ENCODE measurements at places on chromosomes 11 and 22.

- DNase-seq = no peak
Observed at GRCh38 chr11:88345408-88345807, 7.9 kb upstream of the CTSC start.

GRCh38 chr22:47315862-47316419 lies 553.5 kb downstream of the TBC1D22A start:
- no peak for DNase-seq

DNA sequence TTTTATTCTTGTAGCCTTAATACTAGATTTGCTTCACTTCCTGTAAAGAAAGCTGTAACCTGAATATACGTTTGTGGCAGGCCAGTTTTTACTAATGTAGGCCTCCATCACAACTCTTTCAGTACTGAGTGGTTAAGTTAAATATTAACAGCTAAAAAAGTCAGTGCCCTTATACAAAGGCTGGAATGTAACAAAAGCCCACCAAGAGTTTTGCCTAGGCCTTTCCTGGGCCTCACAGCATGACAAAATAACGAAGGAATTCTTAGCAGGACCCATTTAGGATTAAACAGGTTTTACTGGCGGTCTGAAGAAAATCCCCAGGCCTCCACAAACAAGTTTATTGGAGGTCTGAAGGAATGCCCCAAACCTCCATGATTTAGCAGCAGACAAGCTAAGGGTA lies 43.7 kb downstream of the PIWIL3 start:
- DNase-seq = no peak

DNA sequence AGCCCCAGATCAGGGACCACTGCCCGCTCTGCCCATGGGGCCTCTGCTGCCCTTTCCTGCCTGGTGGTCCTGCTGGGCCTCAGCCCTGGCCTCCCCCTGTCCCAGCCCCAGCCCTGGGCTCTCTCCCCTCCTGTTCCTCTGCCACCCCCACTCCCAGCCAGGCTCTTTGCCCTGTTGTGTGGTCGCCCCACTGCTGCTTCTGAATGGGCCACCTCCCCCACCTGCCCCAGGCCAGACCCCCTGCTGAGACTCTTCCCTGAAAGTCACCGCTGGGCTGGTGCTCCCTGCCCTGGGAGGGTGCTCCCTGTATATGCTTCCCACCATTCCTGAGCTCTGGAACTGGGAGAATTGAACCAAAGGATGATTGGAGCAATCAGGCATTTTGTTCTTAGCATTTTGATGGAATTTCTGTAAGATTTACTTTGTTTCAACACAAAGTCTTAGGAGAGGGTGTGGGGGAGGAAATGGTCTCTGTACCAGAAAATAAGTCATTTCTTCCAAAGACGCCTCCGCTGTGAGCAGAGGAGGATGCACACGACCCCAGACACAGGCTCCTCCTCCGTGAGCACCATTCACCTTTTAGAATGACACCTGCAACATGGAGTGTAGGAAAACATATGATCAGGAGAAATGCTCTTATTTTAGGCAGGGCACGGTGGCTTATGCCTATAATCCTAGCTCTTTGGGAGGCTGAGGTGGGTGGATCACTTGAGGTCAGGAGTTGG lies 5.2 kb downstream of the APOBEC3B start:
- DNase-seq = no peak

GRCh38 chr11:95549301-95549700 lies 240.3 kb downstream of the FAM76B start:
- no peak for DNase-seq

GRCh38 chr11:10638316-10638925 lies 55.1 kb downstream of the IRAG1 start:
- no peak for DNase-seq

GRCh38 chr11:87324817-87325489 lies 287.2 kb downstream of the TMEM135 start:
- DNase-seq = no peak

Measured in glutamatergic neuron (in vitro differentiated cells).